ENCODE measurements at places on chromosomes 12 and 14.

DNA sequence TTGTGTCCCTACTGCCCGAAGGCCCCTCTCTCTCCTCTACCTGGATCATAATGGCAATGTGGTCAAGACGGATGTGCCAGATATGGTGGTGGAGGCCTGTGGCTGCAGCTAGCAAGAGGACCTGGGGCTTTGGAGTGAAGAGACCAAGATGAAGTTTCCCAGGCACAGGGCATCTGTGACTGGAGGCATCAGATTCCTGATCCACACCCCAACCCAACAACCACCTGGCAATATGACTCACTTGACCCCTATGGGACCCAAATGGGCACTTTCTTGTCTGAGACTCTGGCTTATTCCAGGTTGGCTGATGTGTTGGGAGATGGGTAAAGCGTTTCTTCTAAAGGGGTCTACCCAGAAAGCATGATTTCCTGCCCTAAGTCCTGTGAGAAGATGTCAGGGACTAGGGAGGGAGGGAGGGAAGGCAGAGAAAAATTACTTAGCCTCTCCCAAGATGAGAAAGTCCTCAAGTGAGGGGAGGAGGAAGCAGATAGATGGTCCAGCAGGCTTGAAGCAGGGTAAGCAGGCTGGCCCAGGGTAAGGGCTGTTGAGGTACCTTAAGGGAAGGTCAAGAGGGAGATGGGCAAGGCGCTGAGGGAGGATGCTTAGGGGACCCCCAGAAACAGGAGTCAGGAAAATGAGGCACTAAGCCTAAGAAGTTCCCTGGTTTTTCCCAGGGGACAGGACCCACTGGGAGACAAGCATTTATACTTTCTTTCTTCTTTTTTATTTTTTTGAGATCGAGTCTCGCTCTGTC, 1.8 kb downstream of the INHBE start:
- no peak for DNase-seq

- no peak for DNase-seq
These were observed 77.1 kb downstream of the PLEKHA5 start for GRCh38 chr12:19206493-19207077.

GRCh38 chr12:127640181-127640886, 626.6 kb upstream of the TMEM132C start:
- DNase-seq, result no peak

GRCh38 chr12:68521321-68521839, 89.3 kb upstream of the RAP1B start:
- peak; percentile 60 for DNase-seq

- DNase-seq, result peak; percentile 93
These were observed at the start of gene ATF7IP for GRCh38 chr12:14365294-14366208. Gene ATF7IP (plus strand): TSS chr12:14365682. CDS start chr12:14423916, 58,234 bp downstream.

DNA sequence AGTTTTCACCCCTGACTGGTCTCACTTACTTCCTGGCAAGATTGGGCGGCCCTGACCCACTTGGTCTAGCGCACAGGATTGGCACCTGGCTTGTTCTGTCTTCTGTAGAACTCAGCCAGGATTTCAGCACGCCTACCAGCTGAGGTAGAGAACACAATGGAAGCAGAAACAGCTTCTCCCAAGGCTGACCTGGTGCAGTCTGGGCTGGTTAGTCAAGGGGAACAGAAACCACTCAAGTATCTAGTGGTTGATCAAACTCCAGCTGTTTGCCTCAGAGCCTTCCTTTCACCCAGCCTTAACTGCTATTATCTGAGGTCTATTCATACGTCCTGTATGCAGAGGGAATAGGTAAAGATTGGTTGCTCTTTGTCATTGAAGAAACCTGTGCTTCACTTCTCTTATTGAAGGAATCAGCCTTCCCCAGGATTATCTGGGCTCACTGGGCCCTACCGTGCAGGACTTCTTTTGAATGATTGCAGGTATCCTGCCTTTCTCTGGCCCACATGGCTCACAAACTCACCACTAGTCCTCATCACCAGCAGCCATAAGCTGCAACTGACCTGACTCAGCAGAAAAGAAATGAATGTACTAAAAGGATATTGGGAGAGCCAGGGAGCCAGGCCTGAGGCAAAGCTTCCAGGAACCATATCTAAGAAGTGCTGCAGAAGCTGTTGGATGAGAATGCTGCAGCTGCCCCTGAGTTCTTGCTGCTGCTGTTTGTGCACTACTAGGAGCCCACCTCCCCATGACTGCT, 2.5 kb upstream of the PLEKHD1 start:
- no peak for DNase-seq

DNA sequence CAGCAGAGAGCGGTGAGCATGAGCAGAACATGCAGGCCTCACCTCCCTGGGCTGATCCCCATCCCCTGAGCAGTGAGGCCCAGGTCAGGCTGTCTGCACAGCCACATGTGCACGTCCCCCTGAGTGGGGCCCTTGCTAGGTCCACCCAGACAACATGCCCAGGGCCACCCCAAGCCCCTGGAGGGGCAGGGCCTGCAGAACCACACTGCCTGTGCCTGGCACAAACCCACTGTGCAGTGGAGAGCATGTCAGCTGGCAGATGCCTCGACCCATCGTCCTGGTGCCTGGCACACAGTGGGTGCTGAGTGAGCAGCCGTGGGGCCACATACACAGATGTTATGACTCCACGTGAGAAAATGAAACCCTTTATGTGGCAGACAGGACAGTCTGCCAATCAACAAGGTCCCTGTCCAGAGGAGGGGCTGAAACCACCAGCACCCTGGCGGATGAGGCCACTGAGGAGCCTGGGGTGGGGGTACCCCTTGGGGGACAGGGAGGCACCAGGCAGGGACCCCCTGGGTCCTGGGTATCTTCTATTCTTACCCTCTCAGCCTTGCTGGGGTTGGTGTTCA, 8.3 kb downstream of the ANHX start:
- no peak for DNase-seq

DNA sequence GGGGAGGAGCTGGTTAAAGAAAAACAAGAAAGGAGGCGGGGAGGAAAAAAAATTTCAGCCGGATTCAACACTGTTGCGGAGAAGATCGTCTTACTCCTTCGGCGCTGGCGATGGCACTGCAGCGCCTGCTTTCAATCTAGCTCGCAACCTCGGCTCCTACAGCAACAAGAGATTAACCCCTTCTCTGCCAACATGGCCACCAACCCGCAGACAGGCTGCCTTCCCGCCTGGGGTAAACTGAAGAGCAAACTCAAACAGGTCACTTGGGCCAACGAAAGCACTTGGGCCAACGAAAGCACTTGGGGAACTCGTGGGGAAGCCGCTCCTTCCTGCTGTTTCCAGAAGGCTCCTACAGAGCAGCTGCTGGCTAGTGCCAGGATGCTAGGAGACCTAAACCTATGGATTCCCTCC, 73.7 kb downstream of the CIT start:
- peak; percentile 24 for DNase-seq

- no peak for DNase-seq
These were observed 351.1 kb upstream of the FLRT2 start for GRCh38 chr14:85178864-85179263.

DNA sequence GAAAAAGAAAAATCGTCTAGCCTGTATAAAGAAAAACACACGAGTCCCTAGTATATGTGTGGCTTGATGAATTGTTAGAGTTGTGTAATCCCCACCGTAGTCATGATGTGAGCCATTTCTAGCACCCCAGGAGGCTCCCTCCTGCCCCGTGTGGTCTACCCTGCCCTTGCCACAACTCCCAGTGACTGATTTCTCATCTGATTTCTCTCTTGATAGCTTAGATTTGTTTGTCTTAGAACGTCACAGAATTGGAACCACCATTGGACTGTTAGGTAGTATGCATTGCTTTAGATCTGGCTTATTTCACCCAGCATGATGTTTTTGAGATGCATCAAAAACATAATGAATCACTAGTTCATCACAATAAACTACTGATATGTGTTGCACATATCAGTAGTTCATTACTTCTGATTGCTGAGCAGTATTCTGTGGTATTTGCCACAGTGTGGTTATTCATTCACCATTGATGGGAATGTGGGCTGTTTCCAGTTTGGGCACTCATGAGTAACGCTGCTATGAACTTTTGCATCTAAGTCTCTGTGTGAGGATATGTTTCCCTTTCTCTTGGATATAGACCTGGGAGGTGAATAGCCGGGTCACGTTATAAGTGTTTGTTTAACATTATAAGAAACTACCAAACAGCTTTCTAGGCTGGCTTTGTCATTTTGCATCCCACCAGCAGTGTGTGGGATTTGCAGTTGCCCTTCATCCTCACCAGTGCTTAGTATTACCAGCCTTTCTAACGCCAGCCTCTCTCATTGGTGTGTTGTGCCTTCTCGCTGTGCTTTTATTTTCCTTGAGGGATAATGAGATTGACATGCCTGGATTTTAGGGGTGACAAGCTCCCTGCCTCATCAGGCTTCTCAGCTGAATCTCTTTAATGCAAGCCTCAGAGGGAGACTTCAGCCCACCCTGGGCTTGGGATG, 31.9 kb upstream of the NCOR2 start:
- no peak for DNase-seq

- DNase-seq, result no peak
These were observed 30.4 kb upstream of the BCAT1 start for GRCh38 chr12:24979329-24979728.

GRCh38 chr12:116492703-116493324, 66.4 kb upstream of the MAP1LC3B2 start:
- no peak for DNase-seq

GRCh38 chr14:89091781-89092180, 267.3 kb downstream of the TTC8 start:
- DNase-seq, result no peak

DNA sequence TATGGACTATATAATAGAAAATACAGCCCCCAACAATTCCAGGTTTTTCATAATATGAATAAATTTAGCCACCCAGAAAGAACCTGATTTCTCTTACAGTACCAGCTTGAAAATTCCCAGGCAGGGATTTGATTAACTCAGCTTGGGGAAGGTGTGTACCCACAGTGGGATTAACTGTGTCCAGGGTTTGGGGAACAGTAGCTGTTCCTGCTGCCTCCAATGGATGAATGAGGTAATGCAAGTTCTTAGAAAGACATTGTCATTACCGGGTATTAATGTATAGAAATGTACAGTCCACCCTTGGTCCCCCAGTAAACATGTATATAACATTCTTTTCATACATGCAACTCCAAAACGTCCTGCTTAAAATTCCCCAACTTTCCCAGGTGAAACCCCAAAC, 115.6 kb downstream of the LRIG3 start:
- no peak for DNase-seq

- DNase-seq, result no peak
These were observed 49.4 kb downstream of the DPF3 start for GRCh38 chr14:72844524-72844923.

DNA sequence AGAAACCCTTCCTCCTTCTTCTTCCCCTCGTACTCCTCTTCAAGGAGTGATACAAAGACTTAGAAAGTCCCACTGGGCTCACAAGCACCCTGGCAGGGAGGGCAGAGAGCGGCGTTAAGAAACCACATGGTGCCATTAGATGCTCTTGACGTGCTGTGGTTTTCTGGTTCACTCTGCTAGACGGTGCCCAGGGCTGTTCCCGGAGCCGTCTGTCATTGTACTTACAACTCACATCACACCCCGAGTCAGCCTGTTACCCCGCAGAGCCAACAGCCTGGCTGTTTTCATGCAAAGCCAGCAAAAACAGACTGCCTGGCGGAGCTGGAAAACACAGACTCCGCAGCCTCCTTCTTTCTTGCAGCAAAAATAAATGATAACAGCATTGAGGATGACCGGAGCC, 232.6 kb upstream of the TBX3 start:
- no peak for DNase-seq

GRCh38 chr12:92574051-92574783, 128.6 kb upstream of the PLEKHG7 start:
- DNase-seq, result no peak

GRCh38 chr14:104694991-104695659, 5.7 kb downstream of the INF2 start:
- DNase-seq, result no peak

DNA sequence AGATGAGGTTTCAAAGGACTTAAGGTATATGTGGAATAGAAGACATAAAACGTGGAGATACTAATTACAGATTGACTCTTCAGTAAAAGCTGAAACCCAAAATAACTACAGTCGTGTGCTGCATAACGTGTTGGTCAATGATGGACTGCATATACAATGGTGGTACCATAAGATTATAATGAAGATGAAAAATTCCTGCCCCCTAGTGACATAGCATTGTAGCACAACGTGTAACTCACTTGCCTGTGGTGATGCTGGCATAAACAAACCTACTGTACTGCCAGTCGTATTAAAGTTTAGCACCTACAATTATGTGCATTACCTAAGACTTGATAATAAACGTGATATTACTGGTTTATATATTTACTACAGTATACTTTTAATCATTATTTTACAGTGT, 150.3 kb downstream of the LRRK2 start:
- no peak for DNase-seq

- DNase-seq, result no peak
These were observed 35.6 kb upstream of the GPR68 start for GRCh38 chr14:91280129-91280528.

DNA sequence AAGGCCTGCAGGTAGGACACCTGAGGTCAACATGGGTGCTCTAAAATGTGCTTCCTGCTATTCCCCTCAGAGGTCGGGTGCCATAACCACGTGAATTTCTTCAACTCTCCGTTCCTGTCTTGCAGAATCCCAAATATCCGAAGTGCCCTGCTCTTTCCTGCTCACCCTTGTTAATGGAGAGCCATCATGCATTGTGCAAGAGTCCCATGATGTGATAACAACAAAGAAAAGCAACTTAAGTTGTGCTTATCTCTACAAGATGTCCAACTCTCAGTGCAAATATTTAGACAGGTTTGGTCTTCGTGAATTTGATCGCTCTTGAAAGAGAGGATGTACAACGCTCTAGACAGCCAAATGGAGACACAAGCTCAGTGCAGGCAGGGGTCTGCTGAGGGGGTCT, 210.6 kb upstream of the PLXNC1 start:
- no peak for DNase-seq

All from non-pigmented ciliary epithelial cell (primary cell).